ENCODE measurements at places on chromosomes 2 and 18. TPM values are rescaled to one million over a fixed set of nuclear protein-coding genes. Genes with fewer than 3 reads are reported as not detected.

- no peak for DNase-seq
Observed at GRCh38 chr2:96756788-96757476, 3.8 kb upstream of the CNNM4 start.

DNA sequence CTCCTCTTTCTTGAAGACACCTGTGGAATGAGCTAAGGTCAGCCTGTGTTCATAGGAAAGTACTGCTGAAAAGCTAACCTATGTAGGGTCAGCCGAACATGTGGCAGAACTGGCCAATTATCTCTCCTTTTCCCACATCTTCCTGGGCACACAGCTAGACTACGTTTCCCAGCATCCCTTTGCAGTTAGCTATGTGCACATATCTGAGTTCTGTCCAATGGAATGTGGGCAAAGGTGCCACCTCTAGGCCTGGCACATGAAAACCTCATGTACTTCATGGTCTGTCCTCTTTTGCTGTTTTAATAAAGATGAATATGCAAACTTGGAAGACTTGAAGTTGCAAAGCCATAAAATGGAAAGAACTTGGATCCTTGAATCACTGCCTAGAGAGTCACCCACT lies 352.6 kb downstream of the TNS1 start:
- DNase-seq: no peak

DNA sequence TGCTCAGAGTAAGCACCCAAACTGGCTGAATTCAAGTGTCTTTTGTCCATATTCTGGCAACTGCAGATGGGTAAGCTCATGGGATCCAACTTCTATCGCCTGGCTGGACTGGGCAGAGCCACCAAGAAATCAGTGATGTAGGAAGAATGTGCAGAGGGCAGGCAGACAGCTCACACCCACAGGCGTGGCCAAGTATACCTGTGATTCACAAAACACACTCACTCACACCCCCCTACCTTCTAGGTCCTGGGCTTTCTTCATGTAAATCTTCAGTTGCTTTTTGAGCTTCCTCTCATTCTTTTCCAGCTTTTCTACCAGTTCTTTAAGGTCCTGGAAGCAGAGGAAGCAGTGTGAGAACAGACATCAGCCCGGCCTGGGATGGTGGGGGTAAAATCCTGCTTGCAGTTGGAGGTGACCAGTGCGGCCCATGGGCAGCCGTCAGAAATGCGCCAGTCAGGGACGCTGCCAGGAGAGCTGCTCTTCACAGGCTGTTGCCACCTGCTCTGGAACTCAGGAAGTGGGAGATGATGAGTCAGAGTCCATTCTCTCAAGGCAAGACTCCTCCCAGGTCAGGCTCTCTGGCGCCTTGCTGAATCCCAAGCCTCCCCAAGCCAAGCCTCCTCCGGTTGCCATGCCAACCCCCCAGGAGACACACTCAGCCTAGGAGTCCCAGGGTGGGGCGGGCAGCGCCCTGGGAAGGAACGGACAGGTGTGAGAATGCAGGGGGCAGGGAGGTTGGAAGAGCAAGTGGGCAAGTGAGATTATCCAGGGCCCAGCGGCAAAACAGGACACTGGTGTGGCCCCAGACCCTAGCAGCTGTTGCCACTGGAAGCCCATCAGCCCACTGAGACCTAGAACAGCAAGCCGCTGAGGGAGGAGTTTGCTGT lies 36.2 kb upstream of the ACAA2 start:
- no peak for DNase-seq

GRCh38 chr2:56047136-56047535 lies 123.6 kb upstream of the EFEMP1 start:
- DNase-seq: no peak

DNA sequence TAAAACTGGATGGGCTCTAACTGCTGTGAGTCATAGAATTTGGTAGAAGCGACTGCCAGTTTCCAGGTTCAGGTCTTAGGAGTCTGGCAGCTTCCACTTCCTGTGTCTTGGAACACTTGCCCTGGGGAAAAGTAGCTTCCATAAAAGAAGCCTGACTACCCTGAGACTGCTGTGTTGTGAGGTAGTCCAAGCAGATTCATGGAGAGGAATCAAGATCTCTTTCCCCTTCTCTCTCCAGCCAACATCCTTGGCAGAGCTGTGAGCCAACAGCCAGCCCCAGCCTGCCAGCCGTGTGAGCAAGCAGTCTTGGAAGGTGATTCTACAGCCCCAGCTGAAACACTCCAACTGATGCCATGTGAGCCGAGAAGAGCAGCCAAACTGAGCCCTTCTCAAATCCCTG lies 33.7 kb downstream of the SLC20A1 start:
- DNase-seq: no peak

DNA sequence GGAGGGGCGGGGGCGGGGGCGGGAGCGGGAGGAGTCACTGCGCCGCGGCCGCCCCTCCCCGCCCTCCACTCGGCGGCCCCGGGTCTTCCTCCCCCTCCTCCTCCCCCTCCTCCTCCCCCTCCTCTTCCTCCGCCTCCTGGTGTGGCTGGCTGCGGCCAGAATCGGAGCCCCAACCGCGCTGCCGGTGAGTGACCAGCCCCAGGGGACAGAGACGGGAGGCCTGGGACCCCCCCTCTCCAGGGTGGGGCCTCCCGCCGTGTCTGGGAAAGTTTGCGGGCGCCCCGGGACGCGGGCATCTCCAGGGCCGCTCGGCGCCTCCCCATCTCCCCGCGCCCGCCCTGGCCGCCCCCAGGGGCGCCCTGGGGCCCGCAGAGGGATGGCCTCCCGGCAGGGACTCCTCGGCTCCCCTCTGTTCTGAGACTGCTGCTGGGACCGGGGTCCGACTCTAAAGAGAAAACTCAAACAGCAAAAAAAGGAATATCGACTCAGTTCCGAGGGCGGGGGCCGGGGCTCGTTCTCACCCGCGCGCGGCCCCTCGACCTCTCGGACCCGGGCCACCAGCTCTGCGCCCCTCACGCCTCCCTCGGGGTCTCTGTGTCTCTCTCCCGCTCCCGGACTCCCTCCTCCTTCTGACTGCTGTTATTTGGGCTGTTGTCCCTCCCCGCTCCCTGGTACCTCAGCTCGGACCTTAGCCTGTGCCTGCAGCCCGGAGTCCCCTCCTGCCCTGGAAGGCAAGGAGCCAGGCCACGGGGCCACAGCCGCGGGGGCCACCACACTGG lies at the start of gene STON1:
Gene STON1 (plus strand): TSS at position 122 of the 779 bp plus-strand sequence. CDS start 50,480 bp downstream, outside the sequence.
- peak; percentile 75 for DNase-seq

- DNase-seq: no peak
Observed at GRCh38 chr2:62858231-62858832, 152.8 kb downstream of the EHBP1 start.

DNA sequence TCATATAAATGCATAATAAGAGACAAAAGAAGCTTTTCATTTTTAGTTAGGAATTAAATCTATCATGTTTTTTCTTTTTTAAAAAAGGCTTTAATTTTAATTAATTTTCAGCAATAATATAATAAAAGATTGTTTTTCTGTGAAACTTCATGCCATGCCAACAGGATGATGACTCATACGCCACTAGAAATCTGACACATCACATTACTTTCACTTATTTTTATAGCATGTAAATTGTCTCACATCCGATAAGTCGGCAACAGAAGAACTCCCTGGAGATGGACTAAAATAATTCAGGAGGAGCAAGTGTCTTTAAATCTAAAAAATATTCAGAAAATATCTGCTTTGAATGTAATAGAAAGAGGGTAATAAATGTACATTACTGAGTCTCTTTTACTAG lies 1024.2 kb upstream of the ACVR2A start:
- DNase-seq: no peak

GRCh38 chr2:137369106-137369505 lies 595.2 kb upstream of the HNMT start:
- DNase-seq: no peak

GRCh38 chr18:23765931-23766330 lies 76.7 kb downstream of the LAMA3 start:
- DNase-seq: no peak

The CXCR2 gene
- total RNA-seq: 0.33 TPM

The CNGA3 gene
- total RNA-seq: not detected

The ABCG5 gene
- total RNA-seq: not detected

The GPR45 gene
- total RNA-seq: not detected
